AML-193 (cell line): ENCODE measurements at places on chromosomes 2 and 18.
A peak's percentile ranks its signal among the peaks of the same experiment; 100 is the strongest.

DNA sequence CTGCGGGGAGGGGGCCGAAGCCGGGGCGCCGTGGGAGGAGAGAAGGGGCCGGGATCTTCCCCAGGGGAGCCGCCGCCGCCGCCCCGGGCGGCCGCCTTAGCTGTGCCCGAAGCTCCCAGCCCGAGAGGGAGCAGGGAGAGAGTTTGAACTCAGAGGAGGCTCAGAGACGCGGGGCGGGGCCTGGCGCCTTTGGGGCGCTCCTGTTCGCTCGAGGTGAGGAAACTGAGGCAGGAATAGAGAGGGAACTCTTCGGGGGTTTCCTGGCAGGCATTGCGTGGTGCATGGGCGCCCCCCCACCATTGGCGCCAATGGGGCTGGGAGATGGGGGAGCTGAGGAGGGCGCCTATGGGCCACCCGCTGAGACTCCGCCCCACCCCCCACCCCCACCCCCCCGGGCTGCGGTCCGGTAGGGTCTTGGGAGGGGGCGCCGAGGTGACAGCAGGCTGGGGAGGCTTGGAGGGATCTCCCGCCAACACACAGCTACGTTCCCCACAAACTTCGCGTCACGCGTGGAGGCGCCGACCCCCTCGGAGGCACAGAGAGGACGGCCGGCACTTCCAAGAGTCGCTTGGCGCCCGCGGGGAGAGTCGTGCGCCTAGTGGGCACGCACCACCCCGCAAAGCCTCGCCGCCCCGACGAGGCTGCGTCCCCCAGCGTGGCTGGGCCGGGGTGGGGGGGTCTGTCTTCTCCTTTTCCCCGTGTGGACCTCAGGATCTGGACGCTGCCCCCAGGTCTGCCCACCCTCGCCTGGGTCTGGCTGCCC, 680 bp downstream of the CTDSP1 start:
- peak; percentile 21 for DNase-seq

- DNase-seq: peak; percentile 63
Observed at GRCh38 chr18:76487782-76488181, 7.3 kb downstream of the ZNF516 start.

DNA sequence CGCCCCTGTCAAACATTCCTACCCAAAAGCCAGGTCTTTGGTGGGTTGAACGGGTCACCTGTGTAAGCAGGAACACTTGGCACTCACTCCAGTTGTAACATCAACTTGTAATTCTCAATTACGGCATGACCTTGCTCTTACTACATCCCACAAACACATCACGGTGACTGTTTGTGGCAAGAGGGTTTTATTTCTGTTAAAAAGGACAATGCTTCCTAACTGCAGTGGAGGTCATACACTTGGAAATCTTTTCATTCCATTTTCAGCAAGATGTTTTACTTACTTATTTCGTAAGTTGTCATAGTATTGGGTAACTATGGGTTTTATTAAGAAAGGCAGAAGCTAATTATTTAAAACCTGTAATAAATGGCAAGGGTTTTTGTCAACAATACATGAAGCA, 126.1 kb downstream of the ZNF516 start:
- DNase-seq: no peak

DNA sequence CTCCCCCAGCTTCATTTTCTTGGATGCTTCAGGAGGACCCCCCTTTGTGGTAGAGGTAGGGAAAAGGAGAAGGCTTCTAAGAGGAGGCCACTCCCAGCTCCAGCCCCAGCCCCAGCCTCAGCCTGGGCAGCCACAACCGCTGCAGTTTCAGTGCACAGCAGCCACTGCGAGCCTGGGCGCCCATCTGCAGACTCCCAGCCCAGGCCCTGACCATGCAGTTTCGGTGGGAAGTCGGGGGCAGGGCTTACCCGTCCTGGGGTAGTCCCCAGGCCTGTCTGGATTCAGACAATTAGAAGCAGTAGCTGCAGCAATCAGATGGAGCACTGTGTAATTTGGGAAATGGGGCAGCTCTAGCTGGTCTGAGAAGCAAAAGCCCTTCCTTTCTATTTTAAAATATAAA, 28.6 kb downstream of the ITM2C start:
- DNase-seq: no peak

DNA sequence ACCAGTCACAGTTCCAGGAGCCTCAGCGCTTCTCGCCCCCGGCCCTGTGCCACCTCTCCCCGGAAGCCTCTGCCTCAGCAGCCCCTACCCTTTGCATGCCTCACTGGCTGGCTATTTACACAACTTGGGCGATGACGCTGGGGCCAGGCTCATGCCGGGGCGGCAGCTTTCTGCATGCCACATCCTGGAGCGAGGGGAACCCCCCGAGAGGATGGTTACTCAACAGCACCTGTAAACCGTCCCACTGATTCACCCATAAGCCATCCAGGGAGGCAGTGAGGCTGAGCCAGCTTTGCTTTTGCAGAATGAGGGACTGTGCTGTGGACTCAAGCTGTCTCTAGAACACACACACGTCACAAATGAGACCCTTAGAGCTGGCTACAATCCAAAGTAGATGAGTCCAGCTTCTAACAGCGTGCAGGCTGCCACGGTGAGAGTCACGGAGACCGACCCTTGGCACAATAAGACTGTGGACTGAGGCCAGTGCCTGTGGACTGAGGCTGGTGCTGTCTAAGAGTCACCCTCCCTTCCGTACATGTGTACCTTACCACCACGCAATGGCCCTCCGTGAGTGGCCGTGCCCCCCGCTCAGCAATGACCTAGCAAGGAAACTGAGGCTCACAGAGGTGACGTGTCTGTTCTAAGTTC, 45.6 kb upstream of the ODC1 start:
- no peak for DNase-seq

- DNase-seq: no peak
Observed at GRCh38 chr2:191999101-191999841, 152.4 kb upstream of the CAVIN2 start.
